Gastroesophageal sphincter (tissue), 4 donors: ENCODE measurements at places on chromosomes 7 and 10.
A peak's percentile ranks its signal among the peaks of the same experiment; 100 is the strongest.

DNA sequence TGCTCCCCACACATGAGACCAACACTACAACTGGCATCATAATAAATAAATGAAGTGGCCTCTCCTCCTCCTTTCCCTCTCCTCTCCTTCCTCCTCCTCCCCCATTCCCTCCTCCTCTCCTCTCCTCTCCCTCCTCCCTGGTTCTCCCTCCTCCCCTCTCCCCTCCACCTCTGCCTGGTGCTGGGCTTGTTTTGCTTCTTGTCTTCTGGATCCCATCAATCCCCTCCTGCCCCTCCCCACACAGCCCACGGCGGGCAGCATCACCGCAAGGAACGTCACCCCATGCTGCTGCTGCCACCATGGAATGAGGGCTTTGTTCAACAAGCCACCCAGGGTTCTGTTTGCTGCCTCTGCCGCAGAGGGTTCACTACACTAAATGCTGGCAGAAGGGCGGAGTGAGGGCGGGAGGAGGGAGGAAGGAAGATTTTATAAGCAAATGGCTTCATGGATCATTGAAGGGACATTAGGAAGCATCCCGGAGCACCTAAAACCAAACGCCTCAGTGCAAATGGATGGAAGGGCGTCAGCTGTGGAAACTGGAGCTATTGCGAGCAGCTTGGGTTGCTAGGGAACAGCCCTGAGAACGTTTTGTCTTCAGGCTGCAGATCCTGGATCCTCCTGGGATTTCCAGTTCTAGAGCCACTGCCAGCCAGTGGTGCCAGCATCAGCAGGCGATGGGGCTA is 379.7 kb upstream of the ZMIZ1 start:
- peak; percentile 81 for ATAC-seq

GRCh38 chr10:102245932-102246251 is 560 bp downstream of the GBF1 start:
- no peak for ATAC-seq

- no peak for ATAC-seq
Observed at GRCh38 chr10:11234857-11235531, 217.3 kb downstream of the CELF2 start.

DNA sequence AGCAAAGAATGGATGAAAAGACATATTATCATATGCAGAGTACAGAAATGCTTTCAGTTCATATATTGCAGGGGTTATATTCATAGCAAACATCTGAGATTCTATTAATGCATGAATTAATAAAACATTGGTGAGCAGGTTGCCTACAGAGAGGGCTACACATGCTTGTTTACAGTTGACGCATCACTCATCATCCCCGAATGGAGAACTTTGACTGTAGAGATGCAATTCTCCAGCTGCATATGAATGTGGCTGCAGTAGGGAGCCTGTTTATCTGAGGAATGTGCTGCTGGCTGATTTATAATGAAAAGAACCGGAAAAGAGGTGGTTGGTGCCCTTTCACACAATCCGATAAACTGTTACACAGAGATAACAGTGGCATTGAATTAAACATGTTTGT is 116.5 kb downstream of the GRM3 start:
- ATAC-seq = no peak

- ATAC-seq = no peak
Observed at GRCh38 chr10:117126034-117126433, 12.0 kb downstream of the VAX1 start.

DNA sequence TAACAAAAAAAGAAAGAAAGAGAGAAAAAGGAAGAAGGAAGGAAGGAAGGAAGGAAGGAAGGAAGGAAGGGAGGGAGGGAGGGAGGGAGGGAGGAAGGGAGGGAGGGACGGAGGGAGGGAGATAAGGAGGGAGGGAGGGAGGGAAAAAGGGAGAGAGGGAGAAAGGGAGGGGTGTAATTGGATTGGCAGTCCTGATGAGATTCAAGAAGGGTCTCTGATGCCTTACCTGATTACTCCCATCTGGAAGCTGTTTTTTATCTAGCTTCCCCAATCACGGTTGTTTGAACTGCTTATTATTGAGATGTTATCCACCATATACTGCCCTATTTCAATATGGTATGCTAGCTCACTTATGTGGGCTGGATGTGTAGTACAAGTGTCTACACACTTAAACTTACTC is 27.3 kb downstream of the GNG11 start:
- ATAC-seq = no peak

DNA sequence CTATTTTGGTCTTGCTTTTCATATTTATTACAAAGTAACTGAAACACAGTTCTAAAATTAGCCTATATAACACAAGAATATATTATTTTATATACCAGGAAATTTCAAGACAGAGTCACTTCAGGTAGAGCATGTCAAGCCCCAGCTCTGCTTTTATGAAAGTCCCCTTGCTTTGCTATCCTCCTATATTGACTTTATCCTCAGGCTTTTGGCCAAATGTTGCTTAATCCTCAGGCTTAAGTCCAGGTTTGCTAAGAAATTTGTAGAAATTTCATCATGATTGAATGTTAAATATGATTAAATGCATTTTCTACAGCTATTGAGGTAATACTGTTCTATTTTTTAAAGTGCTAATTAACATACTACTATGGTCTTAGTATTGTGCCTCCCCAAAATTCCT is 227.6 kb downstream of the FZD1 start:
- ATAC-seq = no peak
